ENCODE measurements at places on chromosomes 11 and 22. TPM values are rescaled to one million over a fixed set of nuclear protein-coding genes. Genes with fewer than 3 reads are reported as not detected.
A peak's percentile ranks its signal among the peaks of the same experiment; 100 is the strongest.

The C22orf42 gene
- not detected for total RNA-seq

The CLMP gene
- total RNA-seq, result 3.5 TPM

- DNase-seq, result peak; percentile 86
These were observed 74.9 kb downstream of the PACSIN2 start for GRCh38 chr22:42939941-42940653.

GRCh38 chr11:90465553-90465952 lies 242.7 kb upstream of the CHORDC1 start:
- DNase-seq, result no peak

The HEPHL1 gene
- total RNA-seq, result not detected

DNA sequence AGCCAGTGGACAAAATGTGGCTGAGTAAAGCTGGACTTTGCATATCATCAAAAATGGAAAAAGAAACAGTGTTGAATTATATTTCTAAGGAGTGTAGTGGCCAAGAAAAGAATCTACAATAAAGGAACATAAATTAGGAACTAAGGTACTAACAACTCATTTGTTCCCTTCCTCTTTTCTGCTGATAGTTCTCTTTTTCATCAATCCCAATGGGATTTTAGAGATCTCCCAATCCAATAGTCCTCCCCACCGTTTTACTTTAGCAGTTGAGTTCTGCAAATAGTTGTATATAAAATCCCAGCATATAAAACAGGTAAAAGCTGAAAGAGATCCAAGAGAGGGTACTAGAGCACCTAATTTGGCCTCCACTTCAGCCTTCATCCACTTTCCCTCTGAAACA lies 2.0 kb downstream of the PRCP start:
- DNase-seq, result no peak

- DNase-seq, result peak; percentile 21
These were observed at the start of gene OMP for GRCh38 chr11:77102246-77103210. OMP (plus strand) TSS chr11:77102840; CDS start chr11:77102840, 0 bp downstream.

- peak; percentile 66 for DNase-seq
These were observed 6.9 kb downstream of the IL18BP start for GRCh38 chr11:72005347-72006260.

The WNT11 gene
- 6.7 TPM for total RNA-seq

The SERPING1 gene
- total RNA-seq, result 135 TPM

GRCh38 chr11:132298357-132298756 lies 927.9 kb downstream of the NTM start:
- no peak for DNase-seq

- no peak for DNase-seq
These were observed 15.9 kb upstream of the HYLS1 start for GRCh38 chr11:125871391-125872137.

- no peak for DNase-seq
These were observed 889.4 kb upstream of the TENM4 start for GRCh38 chr11:80330264-80330663.

The USH1C gene
- total RNA-seq, result 3.5 TPM
